ENCODE measurements at places on chromosomes 3 and 15.

DNA sequence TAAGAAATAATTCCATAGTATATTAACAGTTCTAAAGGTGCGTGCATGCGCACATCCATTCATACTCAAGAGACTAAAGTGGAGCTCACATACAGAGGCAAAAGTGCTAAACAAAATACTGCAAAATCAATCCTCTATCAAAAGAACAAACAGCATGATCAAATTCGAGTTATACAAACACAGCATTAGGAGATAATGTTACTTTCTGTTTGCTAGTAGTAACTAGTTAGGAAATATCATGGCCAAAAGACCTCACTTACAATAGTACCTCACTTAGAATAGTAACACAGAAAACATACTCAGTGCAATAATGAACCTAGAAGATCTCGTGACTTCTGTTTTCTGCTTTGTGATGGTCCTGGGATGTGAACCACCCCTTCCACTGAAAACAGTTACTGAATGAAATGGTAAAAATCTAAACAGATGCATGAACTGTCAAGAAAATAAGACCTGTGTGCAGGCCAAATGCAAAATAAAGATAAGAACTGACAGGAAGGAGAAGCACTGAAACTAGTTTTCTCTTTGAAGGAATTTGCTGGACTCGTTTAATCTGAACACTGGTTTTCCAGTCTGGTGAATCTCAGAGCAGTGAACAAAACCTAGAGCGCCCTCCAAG lies 20.9 kb upstream of the CEMIP start:
- DNase-seq = no peak

GRCh38 chr15:98003996-98004395 lies 43.5 kb downstream of the ARRDC4 start:
- DNase-seq = no peak

DNA sequence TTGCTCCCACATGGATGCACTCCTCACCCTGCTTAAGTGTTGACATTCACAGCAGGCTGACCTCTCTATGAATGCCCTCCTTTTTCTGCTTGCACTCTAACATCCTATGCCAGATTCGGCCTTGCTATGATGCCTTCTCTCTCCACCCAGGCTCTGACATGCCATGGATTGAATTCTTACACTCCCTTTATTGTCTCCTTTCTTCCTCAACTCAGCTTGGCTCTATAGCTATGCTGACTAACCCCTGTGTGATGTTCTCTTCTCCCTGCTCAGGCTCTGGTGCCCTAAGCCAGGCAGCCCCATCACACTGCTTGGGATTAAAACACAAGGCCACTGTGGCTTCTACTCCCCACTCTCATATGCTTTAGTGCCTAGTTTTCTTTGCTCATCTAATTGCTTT lies 563.7 kb downstream of the NSUN3 start:
- no peak for DNase-seq

GRCh38 chr15:60713119-60714084 lies 234.5 kb upstream of the ICE2 start:
- no peak for DNase-seq

DNA sequence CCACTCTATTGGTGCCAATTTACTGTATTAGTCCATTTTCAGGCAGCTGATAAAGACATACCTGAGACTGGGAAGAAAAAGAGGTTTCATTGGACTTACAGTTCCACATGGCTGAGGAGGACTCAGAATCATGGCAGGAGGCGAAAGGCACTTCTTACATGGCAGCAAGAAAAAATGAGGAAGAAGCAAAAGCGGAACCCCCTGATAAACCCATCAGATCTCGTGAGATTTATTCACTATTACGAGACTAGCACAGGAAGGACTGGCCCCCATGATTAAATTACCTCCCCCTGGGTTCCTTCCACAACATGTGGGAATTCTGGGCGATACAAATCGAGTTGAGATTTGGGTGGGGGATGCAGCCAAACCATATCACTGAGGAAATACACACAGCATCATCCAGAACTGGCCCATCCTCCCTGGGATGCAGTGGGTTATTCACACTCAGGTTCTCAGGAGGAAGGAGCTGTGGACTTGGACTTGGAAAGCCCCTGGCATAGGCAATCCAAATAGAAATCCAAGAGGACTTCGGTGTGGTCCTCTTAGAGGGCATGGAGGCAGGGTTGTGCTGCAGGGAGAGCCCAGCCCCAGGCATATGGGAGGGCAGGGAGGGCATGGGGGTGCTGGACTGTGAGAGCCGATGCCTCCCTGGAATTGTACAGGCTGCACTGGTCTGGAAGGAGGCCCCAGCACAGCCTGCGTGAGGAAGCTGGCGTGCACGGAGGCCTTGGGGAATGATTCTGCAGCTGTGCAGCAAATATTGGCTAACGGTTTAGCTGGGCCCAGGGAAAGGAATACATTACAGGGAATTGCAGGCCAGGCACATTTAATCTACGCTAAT lies 62.9 kb downstream of the EFCAB12 start:
- no peak for DNase-seq

- peak; percentile 64 for DNase-seq
Observed at GRCh38 chr3:17023006-17023664, 138.4 kb downstream of the PLCL2 start.

GRCh38 chr3:58565621-58566397 lies 11.4 kb downstream of the FAM107A start:
- DNase-seq = no peak

GRCh38 chr15:62474021-62474770 lies 309.1 kb upstream of the C2CD4B start:
- DNase-seq = no peak
